Uterus (tissue), 4 donors: ENCODE measurements at places on chromosomes 16 and 17. TPM values are rescaled to one million over a fixed set of nuclear protein-coding genes. Genes with fewer than 3 reads are reported as not detected.

DNA sequence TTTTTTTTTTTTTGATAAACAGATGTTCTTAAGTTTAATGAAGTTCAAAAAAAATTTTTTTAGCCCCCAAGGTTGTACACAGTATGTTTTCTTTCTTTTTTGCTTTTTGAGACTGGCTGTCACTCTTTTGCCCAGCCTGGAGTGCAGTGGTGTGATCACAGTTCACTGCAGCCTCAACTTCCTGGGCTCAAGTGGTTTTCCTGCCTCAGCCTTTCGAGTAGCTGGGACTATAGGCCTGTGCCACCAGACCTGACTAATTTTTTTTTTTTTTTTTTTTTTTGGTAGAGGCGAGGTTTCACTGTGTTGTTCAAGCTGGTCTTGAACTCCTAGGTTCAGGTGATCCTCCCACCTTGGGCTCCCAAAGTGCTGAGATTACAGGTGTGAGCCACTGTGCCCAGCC is 12.8 kb downstream of the ITGAE start:
- H3K4me3 ChIP-seq = no peak overlapping the region
- H3K36me3 ChIP-seq = no peaks in the 10 kb centered on the region
- no peaks in the 10 kb centered on the region for H3K27me3 ChIP-seq
- DNase-seq = no peak
- H3K4me1 ChIP-seq = no peaks in the 10 kb centered on the region

DNA sequence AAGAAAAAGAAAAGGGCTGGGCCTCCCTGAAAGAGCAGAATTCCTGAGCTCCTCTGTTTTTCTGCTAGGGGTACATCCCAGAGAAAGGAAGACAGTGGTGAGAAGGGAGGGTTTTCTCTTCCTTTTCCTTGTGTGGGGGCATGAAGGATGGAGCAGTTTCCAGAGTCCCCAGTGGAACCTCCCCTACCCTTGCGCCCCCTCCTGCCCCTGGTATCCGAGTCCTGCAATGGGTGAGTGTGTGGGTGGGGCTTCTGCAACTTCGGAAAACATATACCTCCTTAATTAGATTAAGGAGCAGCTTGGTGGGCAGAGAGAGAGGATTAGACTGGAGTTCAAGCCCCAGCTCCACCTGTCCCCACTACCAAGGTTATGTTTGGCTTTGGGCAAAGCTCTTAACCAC is 5.4 kb upstream of the GIP start:
- H3K4me3 ChIP-seq = no peak overlapping the region
- no peaks in the 10 kb centered on the region for H3K27me3 ChIP-seq
- no peak overlapping the region for H3K27ac ChIP-seq
- no peaks in the 10 kb centered on the region for H3K36me3 ChIP-seq
- DNase-seq = no peak
- no peaks in the 10 kb centered on the region for H3K4me1 ChIP-seq

DNA sequence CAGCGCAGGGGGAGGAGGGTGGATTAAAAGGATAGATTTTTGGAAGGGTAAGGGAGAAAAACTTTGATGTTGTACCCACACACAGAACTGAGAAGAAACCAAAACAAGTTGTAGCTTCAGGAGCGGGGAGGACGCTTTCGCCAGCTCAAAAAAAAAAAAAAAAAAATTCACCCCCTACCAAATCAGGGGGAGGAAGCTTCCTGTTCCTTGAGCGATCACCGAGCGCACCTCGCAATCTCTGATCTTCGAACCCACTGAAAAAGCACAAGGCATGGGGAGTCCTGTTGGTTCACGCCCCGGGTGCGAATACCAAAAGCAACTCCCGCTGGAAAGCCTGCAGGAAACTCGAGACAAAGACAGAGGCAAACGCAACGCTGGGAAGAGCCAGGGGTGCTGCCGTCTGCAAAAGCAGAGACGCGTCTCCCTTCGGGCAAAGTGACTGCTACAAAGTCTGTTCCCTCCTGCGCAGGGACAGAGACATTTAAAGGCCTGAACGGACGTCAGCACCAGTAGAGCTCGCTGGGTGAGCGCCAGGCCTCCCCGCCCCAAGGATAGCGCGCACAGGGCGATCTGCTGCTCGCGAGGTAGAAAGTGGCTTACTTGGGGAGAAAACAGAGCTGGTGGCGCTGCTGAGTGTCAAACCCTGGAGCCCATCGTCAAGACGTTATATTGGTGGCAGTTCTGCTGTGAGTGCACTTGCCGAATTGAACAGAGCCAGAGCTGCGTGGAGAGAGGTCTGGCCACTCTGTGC is 190.4 kb downstream of the USP22 start:
- no peaks in the 10 kb centered on the region for H3K27me3 ChIP-seq
- H3K4me3 ChIP-seq = no peak overlapping the region
- H3K27ac ChIP-seq = no peak overlapping the region
- peaks cover 3% of the 10 kb centered on the region for H3K4me1 ChIP-seq
- DNase-seq = peak; percentile 32
- no peaks in the 10 kb centered on the region for H3K36me3 ChIP-seq

DNA sequence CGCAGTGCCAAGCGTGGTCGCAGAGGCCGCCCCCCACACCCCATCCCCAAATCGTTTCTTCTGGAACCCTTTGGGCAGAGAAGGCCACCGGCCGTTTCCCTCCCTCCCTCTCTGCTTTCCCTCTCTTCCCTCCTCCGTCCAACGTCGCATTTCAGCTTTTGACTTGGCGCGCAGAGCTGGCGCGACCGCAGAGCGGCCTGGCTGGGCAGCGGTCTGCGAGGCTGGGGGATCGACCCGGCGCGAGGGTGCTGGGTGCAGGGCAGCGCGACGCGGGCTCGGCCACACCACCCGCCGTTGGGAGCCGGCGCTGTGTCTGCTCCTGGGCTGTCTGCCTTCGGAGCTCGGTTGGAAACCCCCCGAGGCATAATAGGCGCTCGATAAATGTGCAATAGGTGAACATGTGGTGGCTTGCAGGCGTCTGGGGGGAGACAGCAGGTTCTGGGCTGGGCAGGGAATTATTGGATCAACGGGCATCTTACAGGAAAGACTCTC is 2.8 kb upstream of the NTN3 start:
- DNase-seq = no peak
- H3K36me3 ChIP-seq = no peaks in the 10 kb centered on the region
- H3K27ac ChIP-seq = peak overlapping the region; percentile 44
- H3K27me3 ChIP-seq = peaks cover 4% of the 10 kb centered on the region
- H3K4me3 ChIP-seq = peak overlapping the region; percentile 42

- H3K4me3 ChIP-seq = no peak overlapping the region
- no peak for DNase-seq
- H3K36me3 ChIP-seq = no peaks in the 10 kb centered on the region
- H3K4me1 ChIP-seq = no peaks in the 10 kb centered on the region
- no peaks in the 10 kb centered on the region for H3K27me3 ChIP-seq
Observed at GRCh38 chr17:80000136-80000535, 35.5 kb downstream of the TBC1D16 start.

DNA sequence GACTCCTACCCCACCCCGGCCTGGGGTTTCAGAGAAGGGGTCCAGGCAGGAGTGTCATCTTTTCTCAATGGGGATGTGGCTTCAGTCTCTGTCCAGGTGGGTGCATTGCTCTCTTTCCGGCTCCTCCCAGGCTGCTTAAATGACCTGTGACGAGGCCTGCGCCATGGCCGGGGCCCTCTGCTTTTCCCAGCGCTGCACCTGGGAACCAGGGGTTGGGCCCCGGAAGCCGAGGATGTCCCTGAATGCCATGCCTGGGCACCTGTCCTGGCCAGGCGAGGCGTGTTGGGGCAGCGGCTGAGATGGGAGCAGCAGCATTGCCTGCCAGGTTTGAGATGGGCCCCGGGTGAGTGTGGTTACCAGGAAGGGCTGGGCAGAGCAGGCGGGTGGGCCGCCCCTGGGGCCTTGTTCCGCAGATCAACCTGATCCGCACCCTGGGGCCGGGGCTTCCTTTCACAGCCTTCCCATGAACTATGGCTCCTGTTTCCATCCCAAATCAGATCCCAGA is 147.4 kb downstream of the SEC14L1 start:
- H3K27me3 ChIP-seq = no peaks in the 10 kb centered on the region
- no peaks in the 10 kb centered on the region for H3K36me3 ChIP-seq
- no peak for DNase-seq
- H3K4me1 ChIP-seq = no peaks in the 10 kb centered on the region
- no peak overlapping the region for H3K4me3 ChIP-seq

GRCh38 chr17:20063665-20064648 is 54.8 kb downstream of the SPECC1 start:
- H3K27ac ChIP-seq = peak overlapping the region; percentile 74
- no peaks in the 10 kb centered on the region for H3K27me3 ChIP-seq
- peaks cover 16% of the 10 kb centered on the region for H3K4me1 ChIP-seq
- no peaks in the 10 kb centered on the region for H3K36me3 ChIP-seq
- DNase-seq = peak; percentile 94

DNA sequence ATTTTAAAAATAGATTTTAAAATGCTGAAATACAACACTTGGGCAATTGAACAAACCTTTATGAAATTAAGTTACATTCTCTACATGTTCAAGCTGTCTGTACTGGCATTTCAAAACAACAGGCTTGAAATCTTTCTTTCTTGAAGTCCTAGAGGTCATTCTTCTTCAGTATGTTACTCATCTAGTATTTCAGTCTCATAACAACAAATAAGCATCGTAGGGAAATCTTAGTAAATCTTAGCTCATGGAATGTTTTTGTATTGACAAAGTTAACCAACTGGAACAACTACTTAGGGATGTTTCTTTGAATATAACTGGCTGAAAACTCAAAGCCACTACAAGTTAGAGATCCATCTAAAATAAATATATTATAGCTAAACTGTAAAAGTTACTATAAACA is 96.6 kb downstream of the KIF2B start:
- H3K27me3 ChIP-seq = no peaks in the 10 kb centered on the region
- no peaks in the 10 kb centered on the region for H3K4me1 ChIP-seq
- no peak for DNase-seq

DNA sequence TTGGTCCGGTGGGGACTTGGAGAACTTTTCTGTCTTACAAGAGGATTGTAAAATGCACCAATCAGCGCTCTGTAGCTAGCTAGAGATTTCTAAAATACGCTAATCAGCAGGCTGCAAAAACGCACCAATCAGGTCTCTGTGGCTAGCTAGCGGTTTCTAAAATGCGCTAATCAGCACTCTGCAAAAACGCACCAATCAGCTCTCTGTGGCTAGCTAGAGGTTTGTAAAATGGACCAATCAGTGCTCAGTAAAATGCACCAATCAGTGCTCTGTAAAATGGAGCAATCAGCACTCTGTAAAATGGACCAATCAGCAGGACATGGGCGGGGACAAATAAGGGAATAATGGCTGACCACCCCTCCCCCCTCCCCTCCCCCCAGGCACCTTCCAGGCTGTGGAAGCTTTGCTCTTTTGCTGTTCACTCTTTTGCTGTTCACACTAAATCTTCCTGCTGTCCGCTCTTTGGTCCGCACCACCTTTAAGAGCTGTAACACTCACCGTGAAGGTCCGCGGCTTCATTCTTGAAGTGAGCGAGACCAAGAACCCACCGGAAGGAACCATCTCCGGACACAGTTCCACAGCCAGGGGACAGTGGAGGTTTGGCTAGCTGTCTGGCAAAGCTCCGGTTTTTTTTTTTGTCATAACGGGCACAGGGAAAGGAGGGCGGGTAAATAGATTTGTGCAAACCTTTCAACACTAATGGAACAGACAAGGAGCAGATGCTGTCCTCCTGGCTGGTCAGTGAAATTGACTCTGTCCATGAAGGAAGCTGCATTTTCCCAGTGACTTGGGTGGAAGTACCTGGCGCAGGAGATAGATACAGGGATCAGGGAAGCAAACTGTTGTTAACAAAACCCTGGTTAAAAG is 8.3 kb downstream of the PITPNC1 start:
- no peaks in the 10 kb centered on the region for H3K36me3 ChIP-seq
- no peak overlapping the region for H3K4me3 ChIP-seq
- no peak overlapping the region for H3K27ac ChIP-seq
- H3K4me1 ChIP-seq = no peaks in the 10 kb centered on the region

GRCh38 chr16:66947302-66948065 is 12.2 kb downstream of the CES2 start:
- H3K27me3 ChIP-seq = no peaks in the 10 kb centered on the region
- H3K4me1 ChIP-seq = no peaks in the 10 kb centered on the region
- peak overlapping the region; percentile 46 for H3K4me3 ChIP-seq
- no peak overlapping the region for H3K27ac ChIP-seq
- H3K36me3 ChIP-seq = no peaks in the 10 kb centered on the region
- DNase-seq = peak; percentile 84

The BCAR1 gene
- total RNA-seq = 50.6 TPM

The KRTAP9-4 gene
- total RNA-seq = not detected

The CES3 gene
- 2.8 TPM for total RNA-seq

The LGALS9B gene
- total RNA-seq = not detected

The C1QTNF1 gene
- total RNA-seq = 12.6 TPM

The CIITA gene
- total RNA-seq = 9.7 TPM
